ENCODE measurements at places on chromosomes 2 and 18. TPM values are rescaled to one million over a fixed set of nuclear protein-coding genes. Genes with fewer than 3 reads are reported as not detected.

SEC11C gene
- 20.5 TPM for total RNA-seq

NPPC gene
- not detected for total RNA-seq

ZSWIM2 gene
- not detected for total RNA-seq

UGT1A8 gene
- total RNA-seq = not detected

FNDC4 gene
- 12.6 TPM for total RNA-seq

SH2D6 gene
- not detected for total RNA-seq

L3MBTL4 gene
- 2.0 TPM for total RNA-seq

MYL12B gene
- 277 TPM for total RNA-seq

CYBRD1 gene
- total RNA-seq = 133 TPM

CDH7 gene
- total RNA-seq = not detected

CCDC121 gene
- 2.7 TPM for total RNA-seq

ATP8B1 gene
- total RNA-seq = 18.9 TPM

ATOH8 gene
- total RNA-seq = 45.2 TPM

ZNG1B gene
- 39.0 TPM for total RNA-seq

C1QL2 gene
- not detected for total RNA-seq

DIPK1C gene
- 0.50 TPM for total RNA-seq

ARHGEF4 gene
- 51.5 TPM for total RNA-seq

LYG1 gene
- total RNA-seq = 0.65 TPM

CLEC4F gene
- total RNA-seq = not detected

TMEM200C gene
- under 0.01 TPM for total RNA-seq

SERPINB12 gene
- total RNA-seq = not detected

RGPD3 gene
- 0.42 TPM for total RNA-seq

KLF7 gene
- 25.3 TPM for total RNA-seq

TSPYL6 gene
- not detected for total RNA-seq

CCL20 gene
- total RNA-seq = not detected

C18orf63 gene
- not detected for total RNA-seq

WBP1 gene
- total RNA-seq = 56.4 TPM

HOXD1 gene
- not detected for total RNA-seq

KIF5C gene
- total RNA-seq = 2.9 TPM

GDF7 gene
- 2.7 TPM for total RNA-seq

Data from esophagus muscularis mucosa (tissue), 4 donors.